ENCODE measurements at places on chromosomes 3 and 15.

GRCh38 chr3:10556312-10556711 lies 50.9 kb upstream of the ATP2B2 start:
- DNase-seq = no peak
- no peak overlapping the region for H3K27ac ChIP-seq
- H3K27me3 ChIP-seq = no peaks in the 10 kb centered on the region

DNA sequence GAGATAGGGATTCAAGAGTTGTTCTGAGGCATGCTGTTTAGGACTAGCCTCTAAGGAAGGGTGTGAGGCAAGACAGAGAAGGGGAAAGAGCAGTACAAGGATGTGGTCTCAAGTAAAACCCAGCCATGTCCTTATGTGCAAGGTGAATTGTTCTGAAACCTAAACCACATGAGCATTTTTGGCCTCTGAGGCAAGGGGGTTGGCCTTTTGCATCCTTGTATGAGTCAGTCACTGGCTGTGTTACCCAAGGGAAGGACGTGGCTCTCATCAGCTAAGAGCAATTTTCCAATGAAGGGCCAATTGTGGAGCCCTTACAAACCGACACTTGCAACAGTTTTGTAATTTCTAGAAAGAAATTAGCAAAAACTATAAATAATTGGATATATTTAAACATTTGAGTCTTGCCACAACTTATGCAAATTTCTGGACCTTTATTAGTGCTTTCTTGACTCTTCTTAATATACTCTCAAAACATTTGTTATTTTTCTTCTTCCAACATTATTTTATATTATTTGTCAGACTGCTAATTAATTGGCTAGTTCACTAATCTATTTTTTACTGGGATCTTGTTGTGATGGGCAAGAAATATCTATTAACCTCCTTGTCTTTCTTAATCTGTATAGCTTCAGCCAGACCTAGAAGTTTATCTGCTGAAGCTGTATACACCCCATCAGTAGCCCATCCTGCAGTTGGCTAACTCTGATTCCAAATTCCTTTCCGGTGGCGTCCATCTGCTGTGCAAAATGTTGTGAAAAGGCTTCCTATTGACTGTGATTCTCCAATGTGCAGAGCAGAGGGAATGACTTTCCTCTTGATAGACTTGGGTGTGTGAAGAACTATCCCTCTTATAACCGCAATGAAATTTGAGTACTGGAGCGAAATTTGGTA lies 97.7 kb upstream of the P2RY1 start:
- DNase-seq = no peak
- no peaks in the 10 kb centered on the region for H3K4me1 ChIP-seq
- H3K4me3 ChIP-seq = no peak overlapping the region
- H3K27ac ChIP-seq = no peak overlapping the region
- H3K27me3 ChIP-seq = no peaks in the 10 kb centered on the region

DNA sequence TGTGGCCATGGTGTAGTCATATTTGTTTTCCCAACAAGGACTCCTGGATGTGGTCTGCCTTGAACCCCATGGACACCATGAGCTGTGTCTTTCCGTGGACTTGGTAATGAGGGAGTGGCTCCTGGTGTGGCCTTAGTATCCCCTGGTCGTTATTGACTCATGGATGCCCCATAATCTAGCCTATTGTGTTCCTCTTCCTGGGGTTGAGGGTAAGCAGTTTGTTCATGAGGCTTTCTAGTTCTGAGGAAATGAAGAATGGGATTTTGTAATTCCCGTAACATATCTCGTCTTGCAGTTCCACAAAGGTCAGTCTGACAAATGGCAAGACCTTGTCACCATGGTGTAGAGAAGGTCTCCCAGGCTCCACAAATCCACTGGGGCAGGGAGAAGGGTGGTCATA lies 22.6 kb downstream of the RAB7A start:
- no peak for DNase-seq
- H3K4me3 ChIP-seq = no peak overlapping the region
- H3K27me3 ChIP-seq = no peaks in the 10 kb centered on the region
- peaks cover 21% of the 10 kb centered on the region for H3K36me3 ChIP-seq
- H3K27ac ChIP-seq = no peak overlapping the region
- H3K4me1 ChIP-seq = no peaks in the 10 kb centered on the region

DNA sequence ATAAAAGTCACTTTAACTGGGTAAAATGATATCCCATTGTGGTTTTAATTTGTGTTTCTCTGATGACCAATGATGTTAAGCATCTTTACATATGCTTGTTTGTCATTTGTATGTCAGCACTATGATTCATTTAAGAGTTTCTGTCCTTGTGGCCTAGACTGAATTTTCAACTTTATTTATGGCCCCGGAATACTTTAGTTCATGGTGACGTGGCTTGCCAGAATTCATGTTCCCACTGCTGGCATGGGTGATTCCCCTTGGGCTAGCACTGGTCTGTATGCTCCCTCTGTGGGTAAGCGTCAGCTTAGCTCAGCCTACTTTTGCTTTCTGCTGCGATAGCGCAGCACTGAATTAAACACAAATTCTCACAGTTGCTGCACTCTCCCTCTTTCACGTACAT lies 436.3 kb upstream of the SGO1 start:
- no peak overlapping the region for H3K27ac ChIP-seq
- no peak for DNase-seq
- H3K4me3 ChIP-seq = no peak overlapping the region
- no peaks in the 10 kb centered on the region for H3K27me3 ChIP-seq
- no peaks in the 10 kb centered on the region for H3K36me3 ChIP-seq

- H3K36me3 ChIP-seq = no peaks in the 10 kb centered on the region
- no peaks in the 10 kb centered on the region for H3K27me3 ChIP-seq
- H3K4me1 ChIP-seq = no peaks in the 10 kb centered on the region
- H3K4me3 ChIP-seq = no peak overlapping the region
- DNase-seq = no peak
- H3K27ac ChIP-seq = no peak overlapping the region
Observed at GRCh38 chr3:197010556-197011351, 18.9 kb downstream of the MELTF start.

DNA sequence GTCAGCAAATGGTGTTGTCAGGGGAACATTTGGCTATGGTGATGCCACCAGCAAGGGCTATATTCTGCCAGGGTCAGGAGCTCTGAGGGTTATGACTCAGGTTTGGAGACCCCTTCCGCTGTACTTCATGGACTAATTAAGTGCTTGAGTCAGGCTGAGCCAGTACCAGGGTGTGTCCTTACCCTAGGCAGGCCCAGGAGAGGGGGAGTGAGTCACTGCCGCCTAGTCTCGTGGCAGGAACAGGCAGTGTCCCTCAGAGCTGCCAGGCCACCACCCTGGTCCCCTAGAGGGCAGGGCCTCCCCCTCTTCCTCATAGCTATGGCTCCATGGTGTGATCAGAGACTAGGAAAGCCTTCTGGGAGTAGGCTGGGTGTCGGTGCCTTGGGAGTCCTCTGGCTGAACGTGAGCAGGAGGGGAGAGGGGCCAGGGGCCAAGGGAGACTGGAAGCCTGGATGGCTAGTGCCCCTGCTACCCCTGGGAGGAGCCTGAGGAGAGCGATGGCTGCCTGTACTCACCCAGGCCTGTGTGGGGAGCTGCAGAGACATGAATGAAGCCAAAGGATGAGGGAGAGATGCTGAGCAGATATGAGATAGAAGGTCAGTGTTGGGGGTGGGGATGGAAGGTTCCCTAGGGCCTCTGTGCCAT lies 10.6 kb downstream of the MAPKAPK3 start:
- H3K36me3 ChIP-seq = no peaks in the 10 kb centered on the region
- no peak overlapping the region for H3K4me3 ChIP-seq
- no peak overlapping the region for H3K27ac ChIP-seq
- no peaks in the 10 kb centered on the region for H3K27me3 ChIP-seq

- H3K36me3 ChIP-seq = no peaks in the 10 kb centered on the region
- no peak overlapping the region for H3K27ac ChIP-seq
- no peak for DNase-seq
- H3K4me1 ChIP-seq = no peaks in the 10 kb centered on the region
- no peak overlapping the region for H3K4me3 ChIP-seq
Observed at GRCh38 chr3:117253636-117254035, 544.1 kb downstream of the TUSC7 start.

- H3K36me3 ChIP-seq = no peaks in the 10 kb centered on the region
- H3K27me3 ChIP-seq = no peaks in the 10 kb centered on the region
- no peak for DNase-seq
- no peaks in the 10 kb centered on the region for H3K4me1 ChIP-seq
- no peak overlapping the region for H3K27ac ChIP-seq
Observed at GRCh38 chr3:82100378-82100777, 338.9 kb upstream of the GBE1 start.

- no peaks in the 10 kb centered on the region for H3K4me1 ChIP-seq
- H3K36me3 ChIP-seq = no peaks in the 10 kb centered on the region
- no peaks in the 10 kb centered on the region for H3K27me3 ChIP-seq
- no peak for DNase-seq
Observed at GRCh38 chr3:84637272-84637671, 321.5 kb upstream of the CADM2 start.

GRCh38 chr3:167694121-167694520 lies 40.4 kb upstream of the WDR49 start:
- DNase-seq = no peak
- H3K4me1 ChIP-seq = no peaks in the 10 kb centered on the region
- H3K27me3 ChIP-seq = no peaks in the 10 kb centered on the region
- no peak overlapping the region for H3K27ac ChIP-seq

GRCh38 chr15:70160267-70160666 lies 62.5 kb upstream of the TLE3 start:
- no peaks in the 10 kb centered on the region for H3K27me3 ChIP-seq
- H3K36me3 ChIP-seq = no peaks in the 10 kb centered on the region
- no peak overlapping the region for H3K4me3 ChIP-seq
- peaks cover 25% of the 10 kb centered on the region for H3K4me1 ChIP-seq

DNA sequence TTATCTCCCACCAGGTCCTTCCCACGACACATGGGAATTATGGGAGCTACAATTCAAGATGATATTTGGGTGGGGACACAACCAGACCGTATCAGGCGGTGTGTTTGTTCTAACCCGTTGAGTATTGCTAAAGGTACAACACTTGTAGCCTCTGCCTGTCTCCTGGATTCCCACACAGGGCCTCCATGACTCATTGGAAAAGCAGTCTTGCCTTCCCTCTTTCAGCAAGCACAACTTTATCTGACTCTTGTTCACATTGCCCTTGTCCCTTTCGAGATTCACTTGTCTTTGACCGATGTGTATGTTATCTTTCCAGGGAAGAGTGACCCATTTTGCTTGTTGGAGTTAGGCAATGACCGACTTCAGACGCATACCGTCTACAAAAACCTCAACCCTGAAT lies 152.3 kb downstream of the MCTP2 start:
- H3K36me3 ChIP-seq = no peaks in the 10 kb centered on the region
- H3K27ac ChIP-seq = no peak overlapping the region
- DNase-seq = no peak
- no peaks in the 10 kb centered on the region for H3K27me3 ChIP-seq
- H3K4me1 ChIP-seq = no peaks in the 10 kb centered on the region

GRCh38 chr3:28980631-28981030 lies 300.2 kb upstream of the RBMS3 start:
- no peaks in the 10 kb centered on the region for H3K4me1 ChIP-seq
- no peak overlapping the region for H3K4me3 ChIP-seq
- no peak overlapping the region for H3K27ac ChIP-seq
- no peak for DNase-seq
- H3K27me3 ChIP-seq = no peaks in the 10 kb centered on the region

DNA sequence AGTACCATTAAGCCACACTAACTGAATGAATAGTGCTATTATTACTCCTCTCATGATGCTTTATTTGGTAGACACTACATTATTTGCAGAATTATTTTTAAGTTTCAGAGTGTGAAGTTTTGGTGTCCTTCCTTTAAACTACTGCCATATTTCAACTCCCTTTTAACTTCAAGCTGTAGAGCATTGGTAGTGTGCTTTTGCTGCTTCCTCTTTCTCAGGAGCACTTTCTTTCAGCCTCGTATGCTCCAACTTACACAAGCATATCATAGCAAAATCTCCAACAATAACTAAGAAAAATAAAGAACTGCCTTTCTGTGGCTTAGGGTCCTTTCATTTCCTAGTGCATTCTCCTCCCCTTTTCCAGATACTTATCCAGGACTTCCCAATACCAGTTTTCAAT lies 476.4 kb upstream of the AGTR1 start:
- no peak overlapping the region for H3K27ac ChIP-seq
- no peaks in the 10 kb centered on the region for H3K4me1 ChIP-seq
- no peaks in the 10 kb centered on the region for H3K27me3 ChIP-seq
- DNase-seq = no peak

- H3K36me3 ChIP-seq = no peaks in the 10 kb centered on the region
- H3K27me3 ChIP-seq = no peaks in the 10 kb centered on the region
- peak overlapping the region; percentile 70 for H3K4me3 ChIP-seq
Observed at GRCh38 chr15:43330780-43331087, 361 bp upstream of the LCMT2 start.

GRCh38 chr3:130925628-130926027 lies 31.7 kb downstream of the ATP2C1 start:
- no peak for DNase-seq
- H3K36me3 ChIP-seq = no peaks in the 10 kb centered on the region
- no peak overlapping the region for H3K27ac ChIP-seq
- H3K4me3 ChIP-seq = no peak overlapping the region
- peaks cover 3% of the 10 kb centered on the region for H3K4me1 ChIP-seq

DNA sequence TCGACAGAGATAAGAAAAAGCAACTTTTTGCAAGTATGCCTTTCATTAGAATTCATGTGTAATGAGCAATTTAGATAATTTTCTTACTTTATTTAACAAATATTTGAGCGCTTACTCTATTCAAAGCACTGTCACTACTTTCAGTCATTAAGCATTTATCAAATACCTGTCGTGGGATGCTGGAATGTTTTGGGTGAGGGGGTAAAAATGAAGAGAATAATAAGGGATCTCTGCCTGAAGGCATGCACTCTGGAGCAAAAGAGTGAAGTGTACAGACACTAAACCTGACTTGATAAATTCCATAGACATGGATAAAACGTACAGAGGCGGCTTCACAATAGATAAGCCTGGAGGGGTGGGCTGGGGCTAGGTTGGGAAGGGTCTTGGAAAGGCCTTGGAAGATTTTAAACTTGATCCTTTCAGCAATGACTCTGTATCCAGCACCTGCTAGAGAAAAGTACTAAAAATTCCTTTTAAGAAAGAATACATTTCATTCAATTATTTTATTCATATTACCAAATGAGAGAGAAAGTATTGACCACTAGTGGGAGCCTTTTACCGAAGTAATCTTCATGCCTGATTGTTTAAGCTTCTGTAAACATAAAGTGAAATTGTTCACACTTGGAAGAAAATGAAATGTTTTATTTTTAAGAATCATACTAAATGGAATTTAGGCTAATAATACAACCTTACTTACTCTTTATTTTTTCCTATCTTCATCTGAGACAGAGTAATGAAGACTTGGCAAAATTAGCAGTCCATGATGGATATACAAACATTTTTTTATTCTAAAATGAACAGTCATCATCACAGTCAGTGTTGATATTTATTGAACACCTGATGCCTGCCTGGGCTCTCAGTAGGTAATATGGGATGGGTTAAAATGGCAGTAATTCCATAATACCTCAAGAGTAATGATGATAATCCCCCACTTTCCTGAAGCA lies 113.2 kb downstream of the PPP2R3A start:
- no peaks in the 10 kb centered on the region for H3K27me3 ChIP-seq
- peaks cover 14% of the 10 kb centered on the region for H3K36me3 ChIP-seq
- no peaks in the 10 kb centered on the region for H3K4me1 ChIP-seq
- no peak overlapping the region for H3K27ac ChIP-seq
- DNase-seq = no peak
- no peak overlapping the region for H3K4me3 ChIP-seq

GRCh38 chr3:143182866-143183664 lies 63.5 kb downstream of the CHST2 start:
- no peak overlapping the region for H3K4me3 ChIP-seq
- DNase-seq = no peak
- H3K27ac ChIP-seq = no peak overlapping the region
- no peaks in the 10 kb centered on the region for H3K27me3 ChIP-seq

GRCh38 chr15:29233566-29233965 lies 36.1 kb downstream of the NSMCE3 start:
- no peak overlapping the region for H3K4me3 ChIP-seq
- no peaks in the 10 kb centered on the region for H3K4me1 ChIP-seq
- DNase-seq = no peak
- H3K27me3 ChIP-seq = no peaks in the 10 kb centered on the region
- H3K27ac ChIP-seq = no peak overlapping the region
- H3K36me3 ChIP-seq = no peaks in the 10 kb centered on the region
